ENCODE measurements at places on chromosomes 13 and 19.
A peak's percentile ranks its signal among the peaks of the same experiment; 100 is the strongest.

GRCh38 chr19:57096685-57097361, 23.0 kb upstream of the USP29 start:
- DNase-seq, result no peak

DNA sequence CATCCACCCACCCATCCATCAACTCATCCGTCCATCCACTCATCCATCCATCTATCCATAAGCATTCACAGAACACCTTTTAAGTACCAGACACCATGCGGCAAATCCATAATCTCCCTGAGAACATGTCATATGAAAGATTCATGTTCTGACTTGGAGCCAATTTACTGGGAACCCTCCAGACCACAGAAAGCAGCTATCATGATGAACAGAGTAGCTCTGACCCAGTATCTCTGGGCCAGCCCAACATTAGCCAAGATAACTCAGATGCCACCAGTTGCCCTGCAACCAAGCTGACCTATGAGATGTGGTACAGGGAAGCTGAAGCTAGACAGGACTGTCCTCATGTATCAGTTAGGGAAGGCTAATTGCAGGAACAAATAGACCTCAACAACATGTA, 51.3 kb downstream of the ALOX5AP start:
- no peak for DNase-seq

DNA sequence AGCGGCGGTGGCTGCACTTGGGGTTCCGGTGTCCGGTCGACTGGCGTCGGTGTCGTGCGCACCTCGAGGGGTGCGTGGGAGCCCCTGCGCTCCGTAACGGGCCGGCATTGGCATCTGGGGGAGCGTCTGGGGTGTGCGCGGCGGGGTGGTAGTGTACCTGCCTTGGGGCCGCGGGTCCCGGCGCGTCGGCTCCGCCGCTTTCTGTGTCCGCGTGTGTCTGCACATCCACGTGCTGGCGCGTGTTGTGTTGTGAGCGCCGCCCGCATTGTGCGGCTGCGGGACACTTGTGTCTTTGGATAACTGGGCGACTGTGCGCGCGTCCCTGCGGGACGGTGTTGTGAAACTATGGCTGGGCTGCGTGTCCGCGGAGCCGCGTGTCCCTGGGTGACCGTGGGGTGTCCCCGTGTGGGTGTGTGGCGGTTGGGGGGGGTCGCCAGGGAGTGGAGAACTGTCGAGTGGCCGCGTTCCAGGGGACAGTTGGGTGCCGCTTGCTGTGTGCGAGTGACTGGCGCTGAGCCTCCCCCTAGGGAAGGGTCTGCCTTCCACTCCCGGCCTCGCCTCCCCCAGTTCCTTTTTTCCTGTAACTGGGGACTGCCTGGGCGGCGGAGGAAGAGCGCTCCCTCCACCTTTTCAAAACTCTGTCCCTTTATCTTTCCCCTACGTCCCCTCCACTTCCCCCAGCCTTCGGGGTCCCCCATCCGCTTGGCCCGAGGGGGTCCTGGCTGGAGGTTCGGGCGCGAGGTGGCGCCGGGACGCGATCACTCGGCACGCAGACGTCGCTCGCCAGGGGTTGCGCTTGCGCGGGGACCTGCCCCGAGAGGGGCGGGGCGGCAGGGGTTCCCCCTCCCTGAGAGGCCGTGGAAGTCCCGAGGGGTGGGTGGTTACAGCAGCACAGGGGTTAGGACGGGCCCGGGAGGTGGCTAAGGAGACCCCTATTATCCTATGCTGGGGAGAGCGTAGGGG, 5.7 kb upstream of the NFIC start:
- no peak for DNase-seq

GRCh38 chr13:65582160-65582559, 1648.0 kb downstream of the PCDH9 start:
- DNase-seq, result no peak

- no peak for DNase-seq
These were observed 192.2 kb downstream of the STK24 start for GRCh38 chr13:98384739-98385138.

- DNase-seq, result no peak
These were observed 26.4 kb downstream of the MAP2K2 start for GRCh38 chr19:4097501-4097900.

DNA sequence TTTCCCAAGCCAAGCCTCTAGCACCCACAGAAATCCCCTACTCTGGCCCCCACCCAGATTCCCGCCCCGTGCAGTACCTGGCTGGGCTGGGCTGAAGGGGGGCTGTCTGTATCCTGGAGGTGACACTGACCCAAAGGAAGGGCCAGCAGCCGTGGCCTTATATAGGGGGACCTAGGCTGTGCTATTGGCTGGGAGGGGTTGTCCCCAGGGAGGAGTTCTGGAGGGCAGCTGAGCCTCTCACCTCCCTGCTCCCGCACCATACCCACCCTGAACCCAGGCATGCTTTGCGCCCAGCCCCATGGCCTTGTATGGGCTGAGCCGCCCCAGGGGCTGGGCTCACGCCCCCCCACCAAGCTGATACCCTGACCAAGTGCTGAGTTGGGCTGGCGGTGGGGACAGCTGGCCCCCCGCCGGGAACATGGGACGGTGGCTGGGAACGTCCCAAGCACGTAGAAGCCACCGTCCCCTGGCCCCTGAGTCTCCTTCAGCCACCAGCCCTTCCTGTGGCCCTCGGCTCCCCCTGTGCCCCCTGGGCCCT, at the start of gene CKM:
Gene CKM, minus strand, starts transcription at position 132 of the 538 bp plus-strand sequence. CDS start 3,162 bp downstream, outside the sequence.
- no peak for DNase-seq

GRCh38 chr19:52640916-52641315, 2.8 kb upstream of the ZNF83 start:
- no peak for DNase-seq

DNA sequence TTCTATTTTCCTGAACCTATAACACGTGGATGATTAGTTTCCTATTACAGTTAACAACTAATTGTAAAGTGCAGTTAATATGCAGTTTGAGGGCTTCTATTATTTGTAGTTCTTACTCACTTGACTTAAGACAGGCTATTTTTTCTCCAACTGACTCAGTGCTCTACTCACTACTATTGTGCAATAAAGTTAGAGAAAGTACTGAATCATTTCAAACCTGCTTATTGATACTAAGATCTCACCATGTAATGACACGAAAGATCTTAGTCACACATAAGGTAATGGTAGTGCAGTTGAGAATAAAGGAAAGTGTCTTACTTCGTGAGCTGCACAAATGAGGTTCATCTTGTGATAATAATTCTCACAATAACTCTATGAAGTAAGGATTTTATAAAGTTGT, 22.8 kb upstream of the ITM2B start:
- DNase-seq, result no peak

GRCh38 chr13:39072842-39073241, 34.6 kb downstream of the NHLRC3 start:
- DNase-seq, result no peak

GRCh38 chr13:20303636-20304035, 71.5 kb upstream of the GJB6 start:
- no peak for DNase-seq

DNA sequence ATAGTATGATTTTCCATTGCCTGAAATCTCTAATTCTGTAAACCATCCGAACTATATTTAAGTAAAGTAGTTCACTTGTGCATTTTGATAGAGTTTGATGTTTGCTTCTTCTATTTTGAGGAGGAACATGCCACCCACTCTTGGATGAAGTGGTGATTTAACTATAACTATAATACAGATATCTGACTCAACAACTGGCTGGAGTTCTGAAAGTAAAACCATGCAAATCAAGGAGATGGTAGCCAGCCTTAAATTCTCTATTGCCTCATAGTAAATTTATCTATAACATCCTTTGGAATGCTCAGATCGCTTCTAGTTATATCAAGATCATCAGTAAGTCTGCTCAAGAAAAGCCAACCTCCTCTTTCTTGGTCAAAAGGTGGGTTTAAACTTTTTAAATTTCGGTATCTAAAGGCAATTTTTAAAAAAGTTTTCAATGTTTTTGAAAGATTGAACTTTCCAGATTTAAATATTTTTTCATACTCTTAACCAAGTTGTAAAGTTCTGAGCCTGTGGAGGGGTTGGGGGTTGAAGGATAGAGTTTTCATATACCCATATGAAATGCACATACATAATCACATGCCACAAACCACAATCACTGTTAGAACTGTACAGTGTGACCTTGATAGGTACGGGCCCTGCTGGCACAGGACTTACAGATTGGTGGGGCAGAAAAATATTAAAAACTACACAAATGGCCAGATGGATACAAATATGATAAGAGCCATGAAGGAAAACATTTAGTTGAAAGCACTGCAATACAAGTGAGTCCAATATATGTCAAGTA, 90.5 kb upstream of the RFC3 start:
- no peak for DNase-seq

GRCh38 chr13:56893843-56894242, 246.9 kb upstream of the PRR20A start:
- DNase-seq, result no peak

DNA sequence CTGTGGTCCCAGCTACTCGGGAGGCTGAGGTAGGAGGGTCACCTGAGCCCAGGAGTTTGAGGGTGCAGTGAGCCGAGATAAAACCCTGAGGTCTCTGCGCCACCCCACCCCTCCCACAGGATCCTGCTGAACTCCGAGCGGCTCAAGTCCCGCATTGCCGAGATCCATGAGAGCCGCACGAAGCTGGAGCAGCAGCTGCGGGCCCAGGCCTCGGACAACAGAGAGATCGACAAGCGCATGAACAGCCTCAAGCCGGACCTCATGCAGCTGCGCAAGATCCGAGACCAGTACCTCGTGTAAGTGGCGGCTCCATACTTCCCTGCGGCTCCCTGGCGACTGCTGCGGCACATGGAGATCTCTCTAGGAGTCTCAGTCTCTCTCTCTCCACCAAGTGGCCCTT, 6.6 kb upstream of the IFI30 start:
- DNase-seq, result no peak

- DNase-seq, result no peak
These were observed 55.8 kb downstream of the ZNF93 start for GRCh38 chr19:19956434-19957075.

DNA sequence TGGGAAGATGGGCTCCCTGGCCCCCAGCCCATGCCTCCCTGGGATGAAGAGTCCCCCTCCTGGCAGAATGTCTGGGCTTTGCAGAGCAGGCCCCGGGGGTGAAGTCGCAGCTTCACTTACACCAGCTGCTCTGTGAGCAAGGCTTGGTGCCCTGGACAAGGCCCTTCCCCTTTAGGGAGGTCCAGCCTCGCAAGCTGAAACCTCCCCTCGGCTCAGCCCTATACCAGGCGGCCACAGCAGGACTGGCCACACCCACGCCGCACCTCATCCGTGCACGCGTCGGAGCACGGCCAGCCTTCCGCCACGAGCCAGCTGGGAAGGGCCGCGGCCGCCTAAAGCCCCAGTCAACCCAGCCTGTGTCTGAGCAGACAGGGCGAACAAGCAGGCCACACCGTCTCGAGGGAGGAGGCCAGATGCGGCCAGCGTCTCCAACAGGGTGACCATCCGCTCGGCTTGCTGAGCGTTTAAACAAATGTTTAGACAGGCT, 83.2 kb upstream of the MCF2L start:
- peak; percentile 77 for DNase-seq

- DNase-seq, result no peak
These were observed 57.8 kb upstream of the C1QTNF9B start for GRCh38 chr13:23955064-23955463.

- no peak for DNase-seq
These were observed 38.7 kb downstream of the ELF1 start for GRCh38 chr13:40980461-40980860.

DNA sequence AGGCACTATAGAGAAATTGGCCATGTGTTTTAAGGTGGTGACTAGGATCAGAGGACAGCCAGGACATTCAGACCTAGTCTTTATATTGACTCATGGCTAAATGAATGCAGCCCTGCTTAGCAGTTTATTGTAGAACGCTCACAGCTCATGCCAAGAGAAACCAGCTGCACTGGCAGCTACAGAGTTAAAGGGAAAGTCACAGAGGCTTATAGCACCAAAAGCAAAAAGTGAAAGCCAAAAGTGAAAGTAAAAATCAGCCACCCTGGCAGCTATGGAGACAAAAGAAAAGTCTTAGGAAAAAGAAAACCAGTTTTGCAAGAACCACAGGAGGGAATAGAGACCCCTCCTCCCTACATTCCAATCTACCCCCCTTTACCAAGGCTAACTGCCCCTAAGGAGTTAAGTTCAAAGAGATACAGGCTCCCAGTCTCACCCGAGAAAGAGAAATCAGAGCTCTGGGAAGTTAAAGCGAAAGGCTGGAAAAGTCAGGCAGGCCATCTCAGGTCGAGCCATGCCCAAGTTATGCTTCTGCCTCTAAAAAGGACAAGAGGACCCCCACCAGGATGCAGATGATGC, 99.0 kb downstream of the ZNF429 start:
- DNase-seq, result no peak

DNA sequence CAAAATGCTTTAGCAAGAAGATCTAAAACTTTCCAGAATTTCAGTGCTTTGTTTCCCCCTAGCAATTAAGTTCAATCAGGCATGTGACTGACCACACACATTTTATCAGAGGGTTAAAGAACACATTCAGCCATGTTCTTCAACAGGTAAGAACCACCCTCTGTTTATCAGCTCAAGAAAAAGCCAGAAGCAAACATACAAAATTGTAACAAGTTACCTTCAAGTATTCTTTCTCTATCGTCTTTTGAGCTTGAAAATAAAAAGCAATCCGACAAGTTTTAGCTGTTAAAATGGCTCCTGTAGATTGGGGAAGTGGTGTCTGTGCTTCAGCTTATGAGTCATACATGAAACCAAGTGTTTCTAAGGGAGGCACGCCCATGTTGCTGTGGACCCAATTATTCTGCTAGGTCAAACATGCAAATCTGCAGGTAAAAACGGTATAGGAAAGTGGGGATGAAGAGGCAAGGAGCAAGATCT, at the start of gene ELF1:
Gene ELF1, minus strand, starts transcription at position 306 of the 477 bp plus-strand sequence. CDS start 37,262 bp downstream, outside the sequence.
- peak; percentile 71 for DNase-seq

DNA sequence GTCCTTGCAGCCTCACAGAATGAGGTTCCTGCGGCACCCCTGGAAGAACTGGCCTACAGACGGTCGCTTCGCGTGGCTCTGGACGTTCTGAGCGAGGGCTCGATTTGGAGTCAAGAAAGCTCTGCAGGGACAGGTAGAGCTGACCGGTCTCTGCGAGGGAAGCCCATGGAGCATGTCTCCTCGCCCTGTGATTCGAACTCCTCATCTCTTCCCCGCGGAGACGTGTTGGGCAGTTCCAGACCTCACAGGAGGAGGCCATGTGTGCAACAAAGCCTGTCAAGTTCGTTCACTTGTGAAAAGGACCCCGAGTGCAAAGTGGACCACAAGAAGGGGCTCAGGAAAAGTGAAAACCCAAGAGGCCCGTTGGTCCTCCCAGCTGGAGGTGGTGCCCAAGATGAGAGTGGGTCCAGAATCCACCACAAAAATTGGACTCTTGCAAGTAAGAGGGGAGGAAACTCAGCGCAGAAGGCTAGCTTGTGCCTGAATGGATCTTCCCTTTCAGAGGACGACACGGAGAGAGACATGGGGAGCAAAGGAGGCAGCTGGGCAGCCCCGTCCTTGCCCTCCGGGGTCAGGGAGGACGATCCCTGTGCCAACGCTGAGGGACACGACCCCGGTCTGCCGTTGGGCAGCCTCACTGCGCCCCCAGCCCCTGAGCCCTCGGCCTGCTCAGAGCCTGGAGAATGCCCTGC, 23.4 kb upstream of the NDUFS7 start:
- no peak for DNase-seq

- no peak for DNase-seq
These were observed 256.9 kb downstream of the ZNF536 start for GRCh38 chr19:30629086-30629485.

- no peak for DNase-seq
These were observed 1202.3 kb downstream of the UQCRFS1 start for GRCh38 chr19:28010656-28011055.

GRCh38 chr13:23990455-23990854, 93.2 kb upstream of the C1QTNF9B start:
- no peak for DNase-seq
